ENCODE measurements at places on chromosomes 13 and 19.
A peak's percentile ranks its signal among the peaks of the same experiment; 100 is the strongest.

DNA sequence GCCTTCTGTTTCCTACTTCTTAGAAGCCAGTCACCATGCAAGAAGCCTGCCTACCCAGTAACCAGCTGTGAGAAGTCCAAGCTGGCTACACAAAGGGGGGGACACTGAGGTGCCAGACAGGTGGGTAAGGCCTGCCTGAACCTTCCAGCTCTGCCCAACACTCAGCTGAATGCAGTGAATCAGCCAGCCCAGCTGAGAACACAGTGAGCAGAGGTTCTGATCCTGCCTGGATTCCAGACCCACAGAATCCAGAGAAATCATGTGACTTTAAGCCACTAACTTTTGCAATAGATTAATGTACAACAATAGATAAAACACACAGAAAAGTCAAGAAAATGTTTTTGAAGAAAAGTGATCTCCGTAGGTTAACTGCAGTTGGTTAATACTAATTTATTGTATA, 151.7 kb downstream of the EFNB2 start:
- no peak for DNase-seq

DNA sequence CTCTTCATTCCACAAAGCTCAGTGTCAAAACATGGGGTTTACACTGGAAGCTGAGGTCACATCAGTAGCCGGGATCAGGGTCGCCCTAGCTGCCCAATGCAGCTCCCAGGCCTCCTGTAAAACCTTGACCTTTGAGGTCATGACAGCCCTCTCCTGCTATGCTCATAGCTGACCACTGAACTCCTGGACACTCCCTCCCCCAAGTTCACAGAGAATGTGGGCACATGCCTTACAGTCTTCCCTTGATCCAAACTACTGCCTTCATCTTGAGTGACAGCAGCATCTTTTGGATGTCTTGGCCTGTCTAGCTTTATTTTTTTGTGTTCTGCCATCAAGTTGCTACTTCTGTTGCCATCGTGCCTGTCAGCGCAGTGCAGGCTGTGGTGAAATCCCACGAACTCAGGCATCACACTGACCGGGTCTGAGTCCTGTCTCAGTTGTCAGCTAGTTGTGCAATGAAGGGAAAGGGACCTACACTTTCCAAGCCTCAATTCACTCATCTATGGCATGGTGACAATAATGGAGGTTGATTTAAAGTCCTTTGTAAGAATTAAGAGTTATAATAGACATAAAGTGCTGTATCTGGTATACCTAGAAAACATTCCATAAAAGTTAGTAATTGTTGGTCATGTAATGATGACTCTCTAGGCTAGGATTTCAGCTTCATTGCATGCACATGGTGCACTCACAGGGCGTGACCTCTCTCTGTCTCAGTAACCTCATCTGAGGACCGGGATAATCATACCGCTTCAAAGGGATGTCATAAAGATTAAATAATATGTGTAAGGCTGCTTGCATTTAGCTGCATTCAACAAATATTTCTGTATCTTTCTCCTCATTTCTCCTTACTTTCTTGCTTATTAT, 16.4 kb upstream of the ALOX5AP start:
- DNase-seq: peak; percentile 93

DNA sequence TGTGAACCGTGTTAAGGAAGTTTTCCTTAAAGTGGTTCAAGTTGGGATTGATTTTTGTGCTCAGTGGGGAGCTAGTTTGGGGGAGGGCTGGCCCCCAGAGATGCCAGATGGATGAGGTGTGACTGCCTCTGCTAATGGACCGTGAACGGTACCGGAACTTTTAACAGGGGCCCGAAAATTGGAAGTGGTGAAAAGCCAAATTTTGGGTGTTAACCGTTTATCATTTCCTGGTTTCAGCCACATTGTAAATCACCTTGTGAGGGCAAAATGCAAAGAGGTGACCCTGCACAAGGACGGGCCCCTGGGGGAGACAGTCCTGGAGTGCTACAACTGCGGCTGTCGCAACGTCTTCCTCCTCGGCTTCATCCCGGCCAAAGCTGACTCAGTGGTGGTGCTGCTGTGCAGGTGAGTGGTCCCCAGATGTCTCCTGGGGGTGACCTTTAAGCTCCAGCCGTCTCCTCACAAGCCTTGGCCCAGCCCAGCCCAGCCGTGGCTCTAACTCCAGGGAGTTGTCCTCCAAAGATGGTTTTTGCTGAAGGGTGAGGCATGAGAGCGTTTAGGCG, 18.2 kb downstream of the UPF1 start:
- DNase-seq: no peak

DNA sequence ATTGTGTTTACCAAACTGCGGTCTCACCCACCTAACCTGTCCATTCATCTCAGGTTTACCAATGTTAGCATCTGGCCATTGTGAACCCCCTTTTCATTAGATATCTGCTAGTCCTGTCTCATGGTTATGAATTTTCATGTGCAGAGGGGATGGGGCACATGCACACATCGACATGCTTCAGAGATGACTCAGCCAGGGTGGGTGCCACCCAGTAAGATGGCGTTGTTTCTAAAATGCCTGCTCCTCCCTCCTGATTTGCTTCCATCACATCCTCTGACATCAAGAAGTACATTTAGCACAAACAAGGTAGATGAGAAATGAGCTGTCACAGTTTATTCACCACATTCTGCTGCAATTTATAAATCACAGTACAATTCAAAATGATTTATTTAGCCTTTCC, 51.3 kb downstream of the GPALPP1 start:
- DNase-seq: no peak

Data from EH (cell line).